H9 (cell line): ENCODE measurements at places on chromosomes 2 and 18. TPM values are rescaled to one million over a fixed set of nuclear protein-coding genes. Genes with fewer than 3 reads are reported as not detected.

Gene SLC5A7
- 0.11 TPM in 1 of 2 replicates, not detected in the other for total RNA-seq

Gene TSN
- 96.1 and 102 TPM in 2 replicates for total RNA-seq

Gene GTF2A1L
- not detected in 2 replicates for total RNA-seq

Gene TFCP2L1
- 1.8 and 1.9 TPM in 2 replicates for total RNA-seq

Gene KCNIP3
- total RNA-seq = 1.5 TPM in 2 replicates

DNA sequence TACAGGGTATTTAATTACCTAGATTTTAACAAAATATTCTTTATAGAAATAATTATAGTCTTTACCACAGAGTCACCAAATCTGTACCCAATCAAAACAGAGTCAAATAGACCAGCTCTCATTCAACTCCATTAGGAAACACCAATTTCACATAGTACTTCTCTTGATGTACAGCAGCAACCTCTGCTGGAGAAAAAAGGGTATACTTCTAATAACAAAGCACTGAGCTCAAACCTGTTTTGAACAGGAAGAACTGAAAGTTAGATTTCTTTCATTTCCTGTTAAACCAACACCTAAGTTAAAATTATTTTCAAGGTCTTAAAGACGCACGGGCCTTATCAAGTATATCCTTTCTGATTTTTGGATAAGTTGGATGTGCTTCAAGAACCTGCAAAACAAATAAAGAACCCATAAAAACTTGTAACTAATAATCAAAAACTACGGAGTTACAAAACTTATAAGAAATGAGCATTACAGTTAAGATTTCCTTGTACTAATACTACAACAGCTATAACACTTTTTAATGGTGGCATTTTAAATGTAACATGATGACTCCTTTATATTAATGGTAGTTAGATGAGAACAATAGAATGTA lies 79.0 kb downstream of the TTC21B start:
- H3K27ac ChIP-seq = no peak overlapping the region
- no peak overlapping the region for H3K4me3 ChIP-seq
- no peaks in the 10 kb centered on the region for H3K4me1 ChIP-seq

DNA sequence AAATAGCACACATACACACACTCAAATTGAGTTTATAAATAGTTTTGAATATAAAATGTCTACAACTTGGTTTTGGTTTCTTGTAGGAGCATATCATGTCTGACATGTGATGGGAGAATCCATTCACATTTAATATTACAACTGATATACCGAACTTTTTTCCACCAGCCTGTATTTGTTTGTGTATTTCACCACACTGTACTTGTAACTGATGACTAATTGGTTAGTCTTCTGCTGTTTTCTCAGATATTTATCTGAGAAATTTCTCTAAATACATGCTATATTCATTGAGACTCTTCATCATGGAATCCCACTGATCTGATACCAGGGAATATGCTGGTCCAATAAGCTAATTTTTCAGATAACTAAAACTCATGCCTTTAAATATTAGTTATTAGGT lies 56.3 kb upstream of the UBXN4 start:
- no peak for DNase-seq
- peaks cover 10% of the 10 kb centered on the region; the same call in 2 of the 3 replicates for H3K36me3 ChIP-seq
- H3K4me1 ChIP-seq = no peaks in the 10 kb centered on the region
- no peak overlapping the region for H3K4me3 ChIP-seq
- H3K27ac ChIP-seq = no peak overlapping the region

GRCh38 chr2:121090088-121090715 lies 194.8 kb downstream of the TFCP2L1 start:
- no peaks in the 10 kb centered on the region for H3K27me3 ChIP-seq
- DNase-seq = no peak

DNA sequence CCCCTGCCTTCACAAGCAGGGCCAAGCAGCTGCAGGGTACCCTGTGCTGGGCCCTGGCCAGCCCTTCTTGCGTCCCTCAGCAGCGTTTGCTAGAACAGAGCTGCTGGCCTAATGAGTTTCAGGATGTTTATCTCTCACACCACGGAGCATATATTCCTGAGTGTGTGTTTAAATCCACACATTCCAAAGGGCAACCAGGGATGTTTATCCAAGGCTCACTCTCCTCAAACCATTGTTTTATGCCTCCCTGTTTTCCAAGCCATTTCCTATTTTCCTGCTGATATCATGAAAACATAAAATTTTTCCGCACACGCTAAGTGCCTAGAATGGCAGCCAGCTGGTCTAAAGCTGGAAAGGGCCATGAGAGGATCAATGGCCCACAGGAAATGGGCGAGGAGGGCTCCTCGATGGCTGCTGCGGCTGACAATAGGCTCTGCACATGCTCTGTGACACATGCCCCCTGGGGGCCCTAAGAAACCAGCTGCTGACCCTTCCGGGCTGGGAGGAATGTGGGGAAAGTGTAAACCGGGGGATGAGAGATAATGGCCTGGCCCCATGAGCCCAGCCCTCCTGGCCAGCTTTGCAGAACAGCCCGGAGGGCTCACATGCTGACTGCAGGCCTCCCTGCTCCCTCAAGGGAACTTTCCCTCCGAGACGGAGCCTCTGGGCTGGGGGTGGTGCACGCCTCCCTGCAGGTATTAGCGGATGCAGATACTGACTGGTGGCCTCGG lies 194.0 kb downstream of the NDUFA10 start:
- peak; percentile 67 for DNase-seq
- no peak overlapping the region for H3K4me3 ChIP-seq
- no peak overlapping the region for H3K27ac ChIP-seq

- peak; percentile 33 for DNase-seq
- H3K27ac ChIP-seq = no peak overlapping the region
- peaks cover 2% of the 10 kb centered on the region; the same call in 1 of the 2 replicates for H3K36me3 ChIP-seq
- no peak overlapping the region for H3K4me3 ChIP-seq
These were observed 30.0 kb downstream of the MEMO1 start for GRCh38 chr2:31980674-31981356.

DNA sequence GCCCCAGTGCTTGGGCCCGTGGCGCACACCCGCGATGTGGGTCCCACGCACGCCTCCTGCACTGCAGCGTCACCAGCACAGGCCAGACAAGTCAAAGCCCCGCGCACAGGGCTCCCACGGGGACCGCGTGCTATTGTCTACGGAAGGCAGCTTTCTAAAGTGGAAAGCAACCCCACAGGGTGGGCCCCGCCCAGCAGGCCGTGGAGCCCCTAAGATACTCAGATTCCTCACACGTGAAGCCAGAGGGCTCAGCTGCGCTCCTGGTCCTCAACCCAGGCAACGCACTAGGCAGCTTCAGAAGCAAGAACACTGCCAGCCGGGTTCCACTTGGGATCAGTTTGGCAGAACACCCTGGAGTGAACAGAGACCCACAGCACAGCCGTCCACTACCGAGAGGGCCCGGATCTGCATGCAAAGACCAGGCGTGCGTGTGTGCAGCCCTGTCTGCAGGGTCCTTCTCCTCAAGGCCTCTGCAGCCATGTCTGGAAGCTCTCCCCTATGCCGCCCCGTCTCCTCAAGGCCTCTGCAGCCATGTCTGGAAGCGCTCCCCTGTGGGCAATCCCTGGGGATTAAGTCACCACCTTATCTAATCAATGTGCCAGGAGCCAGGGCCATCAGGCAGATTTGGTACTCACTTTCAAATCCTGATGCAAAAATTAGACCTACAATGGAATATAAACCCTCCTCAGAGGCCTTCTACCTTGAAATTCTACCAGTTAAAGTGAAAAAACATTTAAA lies 231.3 kb downstream of the HDAC4 start:
- H3K27ac ChIP-seq = no peak overlapping the region
- H3K4me3 ChIP-seq = no peak overlapping the region
- H3K36me3 ChIP-seq = peaks cover 36% of the 10 kb centered on the region

GRCh38 chr18:79829136-79829854 lies 31.6 kb downstream of the KCNG2 start:
- no peaks in the 10 kb centered on the region for H3K27me3 ChIP-seq
- H3K27ac ChIP-seq = no peak overlapping the region
- no peaks in the 10 kb centered on the region for H3K36me3 ChIP-seq
- H3K4me1 ChIP-seq = no peaks in the 10 kb centered on the region
- no peak overlapping the region for H3K4me3 ChIP-seq
- DNase-seq = no peak
